ENCODE measurements at places on chromosomes 12 and 14.

DNA sequence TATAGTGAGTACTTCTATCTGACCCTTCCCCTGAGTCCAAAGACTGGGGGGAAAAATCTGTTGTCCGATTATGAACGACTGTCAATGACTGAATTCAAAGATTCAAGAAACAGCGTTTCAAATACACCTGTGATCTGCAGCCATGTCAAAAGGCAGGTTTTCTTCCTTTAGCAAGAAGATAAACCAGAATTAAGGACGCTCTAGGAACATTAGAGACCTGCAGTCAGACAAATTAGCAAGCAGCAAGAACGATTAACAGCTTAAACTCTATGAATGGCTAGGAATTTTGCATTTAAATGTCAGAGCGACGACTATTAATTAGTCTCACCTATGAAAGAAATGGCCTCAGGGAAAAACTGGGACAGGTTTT is 2.1 kb downstream of the DUSP6 start:
- DNase-seq: no peak

DNA sequence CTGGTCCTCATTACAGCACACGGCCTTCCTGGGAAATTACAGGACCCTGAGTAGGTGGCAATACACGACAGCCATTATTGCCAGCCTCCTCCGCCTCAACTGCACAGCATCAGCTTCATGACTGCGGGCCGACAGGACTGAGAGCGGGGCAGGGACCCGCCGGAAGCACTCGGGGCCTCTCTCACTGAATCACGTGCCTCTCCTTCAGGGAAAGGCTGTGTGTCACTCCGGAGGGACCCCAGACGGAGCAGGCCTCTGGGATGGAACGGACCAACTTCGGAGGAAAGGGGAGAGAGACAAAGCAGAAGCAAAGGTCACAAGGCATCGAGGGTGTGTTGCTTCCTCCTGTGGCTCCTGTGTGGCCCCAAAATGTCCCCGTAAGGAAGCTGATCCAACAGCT is 90.0 kb downstream of the RNF34 start:
- DNase-seq: no peak

- no peak for DNase-seq
Observed at GRCh38 chr12:132291402-132292175, 37.8 kb downstream of the GALNT9 start.

DNA sequence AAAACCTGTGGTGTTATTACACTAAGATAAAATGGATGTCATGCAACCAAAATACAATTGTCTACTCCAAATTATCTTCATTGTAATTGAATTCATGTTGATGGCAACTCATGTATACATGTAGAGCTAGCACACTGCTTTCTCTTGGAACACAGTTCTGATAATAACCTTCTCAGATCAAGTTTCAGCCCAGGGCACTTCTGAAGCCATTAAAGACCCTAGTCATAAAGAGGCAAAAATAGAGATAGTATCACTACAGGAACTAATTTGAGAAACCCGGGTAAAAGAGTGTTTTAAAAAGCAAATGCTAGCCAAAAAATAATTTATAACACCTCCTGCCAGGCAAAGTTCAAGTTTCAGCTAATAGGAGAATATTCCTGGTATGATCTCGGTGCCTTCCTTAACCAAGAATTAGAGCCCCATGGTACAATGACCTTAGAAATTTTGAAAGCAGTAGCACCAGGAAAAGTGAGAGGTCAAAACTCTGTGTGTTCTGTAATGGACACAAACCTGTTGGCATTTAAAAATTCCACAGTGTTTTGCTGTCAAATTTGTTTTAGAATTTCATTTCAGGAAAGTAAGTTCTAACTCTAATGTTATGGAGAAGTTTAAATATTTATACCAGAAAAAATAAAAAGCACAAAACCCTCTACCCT is 105.0 kb upstream of the FRMD6 start:
- no peak for DNase-seq

- no peak for DNase-seq
Observed at GRCh38 chr12:62468397-62468796, 1.8 kb downstream of the MON2 start.

DNA sequence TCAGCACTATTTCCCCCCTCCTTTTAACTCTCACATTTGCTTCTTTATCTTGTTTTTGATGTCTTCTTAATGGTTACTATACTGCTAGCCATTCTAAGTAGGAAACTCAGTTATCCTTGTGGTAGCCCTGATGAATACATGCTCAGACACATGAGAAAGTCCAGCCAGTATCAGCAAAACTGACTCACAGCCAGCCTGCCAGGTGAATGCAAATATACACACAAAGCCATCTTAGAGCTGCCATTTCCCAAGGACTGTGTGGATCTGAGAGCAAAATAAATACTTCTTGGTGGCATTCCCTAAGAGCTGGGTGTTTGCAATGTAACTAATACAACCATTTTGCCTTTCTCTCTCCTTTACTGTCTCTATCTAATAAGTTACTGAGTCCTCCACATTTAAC is 455.2 kb downstream of the CCER1 start:
- no peak for DNase-seq

GRCh38 chr12:131494216-131494615 is 216.7 kb upstream of the SFSWAP start:
- no peak for DNase-seq

- peak; percentile 69 for DNase-seq
Observed at GRCh38 chr12:54404061-54405004, 14.7 kb downstream of the ITGA5 start.

DNA sequence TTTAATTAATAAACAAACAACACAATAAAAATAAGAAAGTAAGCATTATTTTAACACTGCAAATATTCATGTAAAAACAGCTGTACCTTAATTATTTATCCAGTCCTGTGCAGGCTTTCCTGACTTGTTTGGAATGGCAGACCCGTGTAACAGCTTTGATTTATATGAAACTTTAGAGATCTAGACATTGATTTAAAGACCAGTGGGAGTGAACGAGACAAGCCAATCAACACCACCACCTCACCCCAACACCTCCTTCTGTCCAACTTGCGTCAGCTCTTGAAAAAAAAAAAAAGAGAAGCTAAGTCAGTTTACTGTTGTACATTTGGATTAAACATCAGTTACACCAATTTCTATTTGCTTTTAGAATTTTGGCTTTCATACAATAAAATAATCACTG is 22.3 kb downstream of the SLC38A4 start:
- no peak for DNase-seq

DNA sequence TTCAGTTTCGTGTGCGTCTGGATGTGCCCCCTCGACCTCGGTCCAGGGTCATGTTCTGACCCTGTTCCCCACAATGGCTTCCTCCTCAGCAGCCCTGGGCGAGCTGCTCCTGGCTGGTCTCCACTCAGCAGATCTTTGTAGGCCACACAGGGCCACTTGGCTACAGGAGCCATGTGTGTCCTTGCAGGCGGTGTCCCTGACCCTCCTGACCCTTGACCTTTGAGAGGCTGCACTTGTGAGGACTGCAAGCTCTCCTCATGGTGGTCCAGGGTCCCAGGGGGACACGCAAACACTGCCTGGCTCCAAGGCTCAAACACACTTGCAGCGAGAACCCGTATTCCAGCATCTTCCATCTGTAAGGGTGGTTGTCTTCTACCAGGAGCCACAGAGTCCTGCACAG is 7.5 kb upstream of the SIVA1 start:
- DNase-seq: no peak

- no peak for DNase-seq
Observed at GRCh38 chr12:48651681-48652080, 30.4 kb downstream of the KANSL2 start.

- no peak for DNase-seq
Observed at GRCh38 chr14:69318901-69319475, 59.0 kb downstream of the GALNT16 start.

GRCh38 chr12:124017064-124017463 is 44.0 kb downstream of the ZNF664 start:
- no peak for DNase-seq

DNA sequence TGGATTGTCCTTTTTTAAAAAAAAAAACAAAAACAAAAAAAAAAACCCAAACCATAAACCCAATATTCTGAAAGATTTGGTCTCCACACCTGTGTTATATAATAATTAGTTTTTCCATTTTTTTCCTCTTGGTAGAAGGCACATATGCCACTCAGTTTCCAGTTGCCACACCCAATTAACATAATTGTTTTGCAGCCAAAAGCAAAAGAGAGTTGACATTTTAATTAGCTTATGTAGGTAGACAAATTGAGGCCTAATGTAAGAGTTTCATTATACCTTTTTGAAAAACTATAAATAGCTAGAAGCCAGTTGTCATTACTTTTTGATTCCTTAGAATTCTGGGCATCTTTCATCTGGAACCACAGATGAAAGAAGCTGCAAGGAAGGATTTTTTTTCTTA is 21.0 kb downstream of the PTPN11 start:
- DNase-seq: no peak

- no peak for DNase-seq
Observed at GRCh38 chr12:20450591-20451180, 82.3 kb downstream of the PDE3A start.

DNA sequence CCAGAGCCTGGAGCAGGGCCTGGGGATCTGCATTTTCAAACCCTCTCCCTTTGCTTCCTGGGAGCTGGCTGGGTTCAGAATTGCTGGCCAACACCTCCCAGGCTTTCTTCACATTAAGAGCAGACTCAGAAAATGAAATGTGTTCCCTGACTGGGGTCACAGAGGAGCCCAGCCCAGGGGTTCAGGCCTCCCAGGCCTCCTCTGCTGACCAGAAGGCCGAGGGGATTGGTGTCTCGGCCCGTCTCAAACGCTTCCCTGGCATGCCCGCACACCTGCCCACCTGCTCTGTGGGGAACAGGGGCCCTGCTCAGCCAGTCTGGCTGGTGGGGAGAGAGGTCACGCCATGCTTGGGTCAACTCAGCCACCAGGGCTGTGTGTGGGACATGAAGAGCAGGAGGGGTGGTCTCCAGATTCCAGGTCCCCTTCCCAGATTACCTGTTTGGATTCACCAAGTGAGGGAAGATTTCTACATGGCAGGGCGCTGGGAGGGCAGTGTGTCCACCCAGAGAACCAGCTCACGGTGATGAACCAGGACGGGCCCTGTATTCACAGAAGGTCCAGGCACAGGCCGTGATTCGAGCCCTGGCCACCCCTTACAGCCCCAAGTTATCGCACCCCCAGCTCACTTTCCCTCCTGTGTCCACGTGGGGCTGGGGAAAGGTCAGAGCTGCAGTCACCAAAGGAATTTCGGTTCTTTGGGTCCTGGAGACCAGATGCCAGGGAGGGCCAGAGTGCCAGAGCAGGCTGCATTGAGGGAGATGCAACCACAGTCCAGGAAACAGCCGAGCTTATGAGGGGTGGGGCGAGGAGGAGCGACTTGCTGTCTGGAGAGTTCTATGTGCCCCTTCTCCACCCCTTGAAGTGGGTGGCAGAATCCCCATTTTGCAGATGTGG is 55.2 kb upstream of the RIN3 start:
- DNase-seq: no peak

DNA sequence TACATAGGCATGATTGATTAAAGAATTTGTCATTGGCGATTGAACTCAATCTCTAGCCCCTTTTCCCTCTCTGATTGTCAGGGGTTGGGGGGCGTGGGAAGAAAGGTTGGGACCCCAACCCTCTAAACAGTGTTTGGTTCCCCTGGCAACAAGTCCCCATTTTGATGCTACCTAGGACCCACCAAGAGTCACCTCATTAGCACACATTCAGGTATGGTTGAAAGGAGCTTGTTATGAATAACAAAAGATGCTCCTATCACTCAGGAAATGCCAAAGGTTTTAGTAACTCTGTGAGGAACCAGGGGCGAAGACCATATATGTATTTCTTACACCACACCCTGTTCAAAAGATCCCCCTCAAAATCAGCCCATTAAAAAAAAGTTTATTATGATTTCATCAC is 14.3 kb downstream of the RNF212B start:
- no peak for DNase-seq

DNA sequence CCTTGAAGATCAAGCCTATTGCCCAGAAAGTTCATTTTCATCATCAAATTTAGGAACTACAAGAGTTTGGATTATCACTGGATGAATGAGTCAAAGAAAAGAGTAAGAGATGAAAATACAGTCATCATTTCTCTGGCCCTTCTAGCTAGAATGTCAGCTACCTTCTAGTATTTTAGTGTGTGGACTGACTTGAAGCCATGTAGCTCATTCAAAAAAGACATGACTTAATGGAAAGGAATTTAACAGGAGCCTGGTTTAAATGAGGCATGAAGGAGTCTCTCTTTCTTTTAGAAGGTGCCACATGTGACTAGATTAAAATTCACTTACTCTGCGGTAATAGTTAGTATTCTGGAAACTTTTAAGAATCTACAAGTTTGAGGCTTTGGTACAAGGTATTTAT is 7.1 kb downstream of the PTHLH start:
- no peak for DNase-seq

- DNase-seq: no peak
Observed at GRCh38 chr12:85825746-85826145, 10.5 kb downstream of the RASSF9 start.

GRCh38 chr12:50201987-50202521 is 34.9 kb upstream of the CERS5 start:
- DNase-seq: no peak

DNA sequence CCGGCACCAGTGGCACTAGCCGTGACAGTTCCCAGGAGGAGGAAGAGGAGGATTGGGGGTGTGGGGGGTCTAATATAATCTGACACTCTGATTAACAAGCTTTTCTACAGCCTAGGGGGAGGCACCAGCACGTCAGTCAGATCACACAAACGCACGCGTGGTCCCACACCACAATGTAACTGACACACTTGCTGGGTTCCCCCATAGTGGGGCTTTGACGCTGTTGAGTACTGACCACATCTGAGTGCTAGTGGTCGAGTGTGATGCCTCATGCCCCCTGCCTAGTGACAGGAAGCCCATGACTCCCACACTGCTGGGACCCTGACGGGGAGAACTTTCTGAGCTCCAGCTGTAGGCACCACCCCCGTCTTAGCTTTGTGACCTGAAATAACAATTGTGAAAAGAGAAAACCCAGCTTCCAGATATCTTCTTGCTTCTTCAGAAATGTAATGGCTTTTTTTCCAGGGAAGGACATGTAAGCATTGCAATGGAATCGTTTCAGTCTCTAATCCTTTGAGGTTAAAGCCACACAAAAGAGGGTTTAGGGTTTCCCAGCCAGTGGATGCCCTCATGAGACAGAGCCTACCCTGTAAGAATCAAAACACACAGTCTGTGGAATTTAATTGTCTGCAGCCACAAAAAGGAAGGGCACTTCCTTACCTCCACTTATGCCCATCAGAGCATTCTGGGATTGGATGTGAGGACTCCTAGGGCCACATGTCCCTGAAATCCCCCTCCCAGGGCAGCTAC is 183.9 kb downstream of the PIWIL1 start:
- no peak for DNase-seq

GRCh38 chr12:21849878-21850277 is 75.4 kb upstream of the KCNJ8 start:
- DNase-seq: no peak

Measured in GM10248 (cell line).